Stimulated activated CD8-positive, alpha-beta memory T cell treated with anti-CD3 and anti-CD28 coated beads, Interleukin-7, amount 100 ng/mL, for 1 hour (primary cell): ENCODE measurements at places on chromosomes 6 and 20.

GRCh38 chr20:52799130-52799529, 173.0 kb upstream of the TSHZ2 start:
- DNase-seq, result no peak

- DNase-seq, result no peak
Measured at GRCh38 chr6:169638388-169638787, 63.4 kb downstream of the WDR27 start.

DNA sequence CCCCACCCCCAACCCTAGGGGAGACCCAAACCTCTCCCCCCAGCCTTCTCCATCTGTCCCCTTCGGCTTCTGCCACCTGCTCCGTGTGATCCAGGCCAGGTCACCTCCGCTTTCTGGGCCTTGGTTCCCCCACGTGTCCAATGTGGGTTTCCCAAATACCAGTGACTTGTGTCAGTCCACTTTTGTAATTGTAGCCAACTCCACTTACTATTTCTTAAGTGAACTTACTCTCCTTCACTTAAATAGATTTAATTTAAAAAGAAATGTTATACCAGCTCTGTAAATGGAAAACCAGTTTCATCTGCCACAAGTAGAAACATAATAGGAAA, 10.0 kb upstream of the FAM110A start:
- no peak for DNase-seq

- DNase-seq, result no peak
Measured at GRCh38 chr20:58416835-58417234, 27.8 kb downstream of the VAPB start.

GRCh38 chr6:69835414-69836179, 30.8 kb upstream of the COL19A1 start:
- DNase-seq, result no peak

DNA sequence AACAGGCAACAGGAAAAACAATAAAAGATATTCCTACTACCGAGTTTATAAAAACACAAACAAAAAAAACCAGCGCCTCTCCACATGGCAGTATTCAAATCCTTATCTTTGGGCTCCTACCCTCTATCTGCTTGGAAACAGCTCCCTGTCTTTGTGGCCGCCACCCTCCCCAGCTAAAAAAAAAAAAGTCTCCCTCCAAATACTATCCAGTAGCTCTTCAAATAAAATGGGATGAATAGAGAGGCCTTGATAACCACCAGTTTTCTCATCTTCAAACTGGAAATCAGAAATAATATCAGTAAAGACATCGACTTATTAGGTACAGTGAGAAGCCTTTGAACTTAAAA, 96.2 kb downstream of the PSMG4 start:
- no peak for DNase-seq

- DNase-seq, result no peak
Measured at GRCh38 chr6:135383766-135384165, 113.8 kb downstream of the AHI1 start.

DNA sequence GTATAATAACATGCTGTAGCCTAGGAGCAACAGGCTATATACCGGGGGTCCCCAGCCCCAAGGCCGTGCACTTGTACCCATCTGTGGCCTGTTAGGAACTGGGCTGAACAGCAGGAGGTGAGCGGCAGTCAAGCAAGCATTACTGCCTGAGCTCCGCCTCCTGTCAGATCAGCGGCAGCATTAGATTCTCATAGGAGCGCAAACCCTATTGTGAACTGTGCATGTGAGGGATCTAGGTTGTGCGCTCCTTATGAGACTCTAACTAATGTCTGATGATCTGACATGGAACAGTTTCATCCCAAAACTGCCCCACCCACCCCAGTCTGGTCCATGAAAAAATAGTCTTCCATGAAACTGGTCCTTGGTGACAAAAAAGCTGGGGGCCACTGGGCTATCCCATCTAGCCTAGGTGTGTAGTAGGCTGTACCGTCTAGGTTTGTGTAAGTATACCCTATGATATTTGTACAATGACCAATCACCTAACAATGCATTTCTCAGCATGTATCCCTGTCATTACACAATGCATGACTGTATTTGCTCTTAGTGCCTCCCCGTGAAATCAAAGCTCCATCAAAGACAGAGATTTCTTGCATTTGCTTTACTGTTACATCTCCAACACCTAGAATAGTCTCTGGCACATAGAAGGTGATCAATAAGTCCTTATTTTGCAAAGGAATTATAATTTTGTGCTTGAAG, 30.8 kb downstream of the NHSL1 start:
- no peak for DNase-seq

DNA sequence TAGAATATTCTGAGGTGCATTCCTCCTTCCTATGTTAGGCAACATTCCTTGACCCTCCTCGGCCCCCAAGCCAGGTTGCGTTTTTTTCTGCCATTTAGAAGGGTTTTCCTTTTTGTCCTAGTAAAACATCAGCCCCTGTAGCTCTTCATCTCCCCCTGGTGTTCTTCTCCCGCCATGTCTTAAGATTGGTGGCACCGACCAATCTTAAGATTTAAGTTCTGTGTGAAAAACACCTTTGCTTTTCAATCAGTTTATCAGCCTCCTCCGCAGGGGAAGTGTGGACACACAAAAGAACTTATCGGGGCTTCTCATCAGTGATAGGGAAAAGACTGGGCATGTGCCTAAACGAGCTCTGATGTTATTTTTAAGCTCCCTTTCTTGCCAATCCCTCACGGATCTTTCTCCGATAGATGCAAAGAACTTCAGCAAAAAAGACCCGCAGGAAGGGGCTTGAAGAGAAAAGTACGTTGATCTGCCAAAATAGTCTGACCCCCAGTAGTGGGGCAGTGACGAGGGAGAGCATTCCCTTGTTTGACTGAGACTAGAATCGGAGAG, 719 bp upstream of the EDN1 start:
- DNase-seq, result no peak

GRCh38 chr6:90343576-90343975, 46.9 kb upstream of the BACH2 start:
- DNase-seq, result no peak

GRCh38 chr6:134863763-134864510, 86.0 kb downstream of the ALDH8A1 start:
- DNase-seq, result no peak

- DNase-seq, result no peak
Measured at GRCh38 chr20:8145246-8146168, 13.4 kb downstream of the PLCB1 start.

DNA sequence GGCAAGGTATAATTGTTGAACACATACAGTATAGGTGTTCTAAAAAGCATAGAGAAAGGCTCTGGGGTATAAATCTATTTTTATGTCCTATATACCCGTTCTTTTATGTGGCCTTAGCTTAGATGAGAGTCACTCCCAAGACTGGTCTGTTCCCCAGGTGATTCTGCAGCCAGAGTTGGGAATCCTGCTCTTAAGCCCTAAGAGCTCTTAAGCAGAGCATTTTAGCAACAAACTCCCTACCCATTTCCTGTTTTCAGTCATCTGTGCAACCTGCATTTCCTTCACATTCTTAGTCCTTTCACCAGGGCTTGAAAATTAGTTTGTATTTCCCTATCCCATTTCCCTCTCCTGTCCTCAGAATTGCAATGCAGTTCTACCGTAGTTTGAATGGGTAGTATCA, 166.1 kb downstream of the HS3ST5 start:
- no peak for DNase-seq

GRCh38 chr20:57288651-57289277, 22.3 kb upstream of the BMP7 start:
- no peak for DNase-seq

DNA sequence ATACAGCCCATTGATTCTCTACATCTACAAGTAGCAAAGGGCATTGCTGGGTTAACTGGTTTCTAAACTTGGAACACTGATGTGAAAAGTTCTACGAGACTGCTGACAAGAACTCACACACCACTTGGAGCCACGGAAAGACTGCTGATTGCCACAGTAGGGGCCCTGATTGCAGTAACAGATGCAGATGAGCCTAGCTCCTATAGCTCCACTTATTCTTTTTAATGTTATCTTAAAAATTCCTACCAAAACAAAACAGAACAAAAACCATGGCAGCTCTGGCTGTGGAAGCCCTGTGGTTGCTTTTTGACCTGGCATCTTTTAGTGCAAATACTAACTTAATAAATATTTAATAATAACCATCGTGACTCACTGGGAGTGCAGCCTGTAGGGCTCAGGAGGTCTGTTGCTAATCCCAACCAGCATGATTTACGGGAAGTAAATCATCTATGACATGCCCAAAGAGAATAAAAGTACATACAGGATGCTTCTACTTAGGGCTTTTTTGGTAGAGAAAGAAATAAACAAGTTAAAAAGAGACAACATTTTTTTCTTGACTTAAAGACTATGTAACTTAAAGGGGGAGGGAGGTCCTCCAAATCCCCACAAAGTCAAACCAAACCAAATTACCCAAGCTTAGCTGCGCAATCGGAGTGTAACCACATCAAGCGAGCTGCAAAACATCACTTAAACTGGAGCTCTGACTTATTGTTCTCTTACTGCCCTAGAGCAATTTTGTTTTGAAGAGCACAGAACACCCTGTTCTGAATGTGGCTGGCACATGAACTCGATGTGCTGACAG, 87.2 kb downstream of the FKBP5 start:
- DNase-seq, result peak; percentile 17

DNA sequence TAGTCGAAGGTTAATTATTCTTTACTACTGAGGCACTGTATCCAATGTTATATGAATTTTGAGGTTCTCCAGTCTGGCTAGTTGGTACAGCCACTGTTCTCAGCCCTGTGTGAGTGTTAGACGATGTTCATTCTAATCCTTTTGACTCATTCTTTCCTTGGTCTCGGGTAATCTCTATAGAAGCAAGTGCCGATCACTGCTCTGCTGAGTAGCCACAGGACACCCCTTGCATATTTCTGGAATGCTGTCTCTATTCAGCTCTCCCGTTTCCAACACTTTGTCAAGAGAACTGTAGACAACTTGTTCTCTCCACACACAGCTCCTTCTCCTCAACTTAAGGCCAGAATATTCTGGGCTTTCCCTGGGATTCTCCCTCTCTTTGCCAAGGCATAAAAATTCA, 42.4 kb upstream of the PLCB1 start:
- DNase-seq, result no peak

DNA sequence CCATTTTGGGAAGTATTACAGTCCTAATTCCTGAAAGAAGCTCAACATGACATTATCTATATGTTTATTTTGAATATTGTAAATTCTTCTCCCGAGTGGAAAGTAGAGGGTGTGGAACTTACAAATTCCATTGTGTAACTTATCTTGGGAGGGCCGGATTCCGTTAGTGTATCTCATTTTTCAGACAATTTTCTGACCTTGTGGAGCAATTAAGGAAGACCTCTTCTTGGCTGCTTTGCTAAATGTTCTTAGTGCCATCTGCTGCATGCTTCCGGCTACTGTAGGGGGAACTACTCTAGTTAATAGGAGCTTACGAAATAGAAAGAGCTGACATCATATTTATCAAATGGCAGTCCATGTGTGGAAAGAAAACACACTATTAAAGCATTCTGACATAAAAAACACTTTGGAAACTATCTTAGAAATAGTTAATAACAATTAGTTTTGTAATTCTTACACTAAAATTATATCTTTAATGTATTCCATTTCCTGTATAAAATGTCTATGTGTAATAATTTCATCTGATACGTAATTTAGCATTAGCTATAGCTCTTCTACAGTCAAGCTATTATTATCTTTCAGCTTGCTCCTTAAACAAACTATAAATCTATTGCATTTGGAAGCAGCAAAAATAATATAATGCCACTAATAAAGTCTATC, 41.5 kb upstream of the KCNQ5 start:
- DNase-seq, result no peak

GRCh38 chr6:95093154-95093553, 484.2 kb upstream of the MANEA start:
- DNase-seq, result no peak

DNA sequence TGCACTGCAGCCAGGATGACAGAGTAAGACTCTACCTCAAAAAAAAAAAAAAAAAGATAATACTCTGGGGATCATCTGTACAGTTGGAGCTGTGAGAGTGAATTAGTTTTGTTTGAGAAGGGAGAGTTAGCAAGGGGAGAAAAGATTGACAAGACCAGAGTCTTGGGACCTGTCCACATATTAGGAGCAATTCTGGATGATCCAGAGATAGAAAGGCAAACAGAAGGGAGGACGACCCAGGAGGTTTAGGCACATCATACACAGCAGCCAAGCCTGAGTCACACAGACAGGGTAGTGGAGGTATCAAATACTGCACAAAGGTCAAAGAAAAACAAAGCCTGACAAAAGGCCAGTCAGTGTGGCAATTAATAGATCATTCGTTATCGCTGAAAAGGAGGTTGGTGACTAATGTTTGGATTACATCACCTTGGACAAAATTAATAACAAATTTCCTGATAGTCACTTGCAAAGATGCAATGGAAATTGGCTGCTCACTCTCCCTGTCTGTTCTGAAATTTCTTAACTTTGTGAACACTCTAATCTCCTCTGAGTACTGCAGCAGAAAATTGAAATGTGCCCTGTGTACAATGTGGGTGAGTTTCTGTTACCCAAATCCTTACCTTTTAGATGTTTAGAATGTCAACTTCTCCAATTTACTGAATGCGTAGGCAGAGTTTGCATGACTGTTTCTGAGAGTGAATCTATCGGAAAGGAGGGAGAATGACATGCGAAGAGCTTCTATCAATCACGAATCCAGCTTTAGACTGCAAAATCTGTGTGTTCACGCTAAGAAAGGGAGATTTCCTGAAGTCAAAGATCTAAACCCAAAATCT, 105.4 kb downstream of the TSHZ2 start:
- DNase-seq, result no peak

DNA sequence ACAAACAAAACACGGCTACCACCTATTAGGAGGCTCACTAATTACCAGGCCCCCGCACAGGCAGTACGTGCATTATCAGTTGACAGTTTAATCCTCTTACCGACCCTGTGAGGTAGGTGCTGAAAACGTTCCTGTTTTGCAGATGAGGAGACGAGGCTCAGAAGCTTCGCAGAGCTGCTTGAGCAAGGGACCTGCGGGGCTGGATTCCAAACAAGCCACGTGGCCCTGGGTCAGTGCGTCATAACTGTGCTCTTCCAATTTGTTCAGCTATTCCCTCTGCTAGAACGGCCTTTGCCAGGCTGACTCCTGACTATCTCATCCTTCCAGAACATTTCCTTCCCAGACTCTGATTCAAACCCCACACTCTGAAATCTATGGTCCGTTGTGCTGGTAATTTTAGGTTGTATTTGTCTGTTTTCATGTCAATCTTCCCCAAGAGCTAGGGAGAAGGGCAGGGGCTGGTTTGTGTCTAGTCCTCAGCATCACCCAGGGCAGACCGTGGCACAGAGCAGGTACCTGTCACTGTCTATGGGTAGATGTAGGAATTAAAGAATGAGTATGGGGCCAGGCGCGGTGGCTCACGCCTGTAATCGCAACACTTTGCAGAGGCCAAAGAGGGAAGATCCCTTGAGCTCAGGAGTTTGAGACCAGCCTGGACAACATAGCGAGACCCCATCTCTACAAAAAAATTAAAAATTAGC, 28.8 kb upstream of the TLDC2 start:
- DNase-seq, result no peak

GRCh38 chr6:111173341-111173740, 86.0 kb downstream of the SLC16A10 start:
- no peak for DNase-seq

DNA sequence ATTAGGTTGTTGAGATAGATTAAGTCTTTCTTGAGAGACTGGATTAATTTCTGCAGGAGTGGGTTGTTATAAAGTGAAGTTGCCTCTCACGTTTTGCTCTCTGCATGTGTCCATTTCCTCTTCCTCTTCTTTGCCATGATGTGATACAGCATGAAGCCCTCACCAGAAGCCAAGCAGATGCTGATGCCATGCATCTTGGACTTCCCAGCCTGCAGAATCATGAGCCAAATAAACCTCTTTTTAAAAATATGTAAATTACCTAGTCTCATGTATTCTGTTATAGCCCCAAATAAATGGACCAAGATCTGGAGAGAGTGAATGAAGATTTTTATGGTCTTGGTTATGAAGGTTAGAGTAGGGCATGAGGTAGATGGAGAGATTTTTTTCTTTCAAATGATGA, 111.6 kb upstream of the MAN1A1 start:
- no peak for DNase-seq
